ENCODE measurements at places on chromosomes 6 and 20.

- no peak for DNase-seq
Measured at GRCh38 chr20:53595018-53595378, 1.4 kb upstream of the ZNF217 start.

DNA sequence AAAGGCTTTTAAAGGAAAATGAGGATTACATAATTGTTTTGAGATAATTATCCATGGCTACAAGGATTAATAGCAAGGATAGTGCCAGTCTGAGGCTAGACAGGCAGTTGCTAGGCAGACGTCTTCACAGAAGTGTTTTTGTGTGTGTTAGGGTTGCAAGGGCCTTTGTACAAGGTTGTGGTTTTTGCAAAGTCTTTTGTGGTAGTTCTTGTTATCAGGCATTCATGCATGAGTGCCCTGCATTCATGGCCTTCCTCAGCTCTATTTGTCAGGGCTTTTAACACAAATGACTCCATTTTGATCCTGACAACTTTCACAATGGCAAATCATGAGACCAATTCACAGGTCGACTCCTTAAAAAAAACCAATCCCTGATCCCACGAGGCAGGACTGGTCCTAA, 68.1 kb upstream of the TXNDC5 start:
- DNase-seq: no peak

- no peak for DNase-seq
Measured at GRCh38 chr20:37511610-37512275, 9.3 kb upstream of the NNAT start.

GRCh38 chr6:135215160-135215559, 34.1 kb downstream of the MYB start:
- no peak for DNase-seq

DNA sequence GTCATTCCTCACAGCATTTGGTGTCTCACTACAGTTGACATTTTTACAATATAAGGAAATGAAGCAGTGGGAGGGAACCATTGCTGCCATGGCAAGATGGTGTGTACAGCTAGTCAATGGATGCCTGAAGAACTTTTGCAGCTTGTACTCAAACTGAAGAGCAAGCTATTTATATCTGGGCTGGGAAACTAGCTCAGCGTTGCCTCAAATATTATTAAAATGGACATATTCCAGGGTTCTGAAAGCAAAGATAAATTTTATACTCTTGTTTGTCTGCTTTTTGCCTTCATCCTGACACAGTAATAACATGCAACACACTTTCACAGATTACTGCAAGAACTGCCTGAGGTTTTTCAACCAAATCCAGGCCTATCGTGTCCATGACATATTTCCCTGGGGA, 156.4 kb upstream of the COL21A1 start:
- no peak for DNase-seq

All from omental fat pad (tissue), 4 donors.